OCI-M1 (cell line): ENCODE measurements at places on chromosomes 16 and 17.
A peak's percentile ranks its signal among the peaks of the same experiment; 100 is the strongest.

DNA sequence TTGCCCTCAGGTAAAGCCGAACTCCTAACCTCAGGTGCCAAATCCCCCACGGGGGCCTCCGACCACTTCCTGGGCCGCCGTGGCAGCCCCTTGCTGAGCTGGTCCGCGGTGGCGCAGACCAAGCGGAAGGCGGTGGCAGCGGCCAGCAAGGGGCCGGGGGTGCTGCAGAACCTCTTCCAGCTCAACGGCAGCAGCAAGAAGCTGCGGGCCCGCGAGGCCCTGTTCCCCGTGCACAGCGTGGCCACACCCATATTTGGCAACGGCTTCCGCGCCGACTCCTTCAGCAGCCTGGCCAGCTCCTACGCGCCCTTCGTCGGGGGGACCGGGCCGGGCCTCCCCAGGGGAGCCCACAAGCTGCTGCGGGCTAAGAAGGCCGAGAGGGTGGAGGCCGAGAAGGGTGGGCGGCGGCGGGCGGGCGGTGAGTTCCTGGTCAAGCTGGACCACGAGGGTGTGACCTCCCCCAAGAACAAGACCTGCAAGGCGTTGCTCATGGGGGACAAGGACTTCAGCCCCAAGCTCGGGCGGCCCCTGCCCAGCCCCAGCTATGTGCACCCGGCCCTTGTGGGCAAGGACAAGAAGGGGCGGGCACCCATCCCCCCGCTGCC, 51.6 kb downstream of the ACTG1 start:
- DNase-seq = no peak

GRCh38 chr17:73400915-73401545, 89.2 kb upstream of the CDC42EP4 start:
- DNase-seq = no peak

GRCh38 chr17:20156196-20157000, 147.2 kb downstream of the SPECC1 start:
- peak; percentile 58 for DNase-seq

- no peak for DNase-seq
These were observed 255.4 kb downstream of the IRX3 start for GRCh38 chr16:54031107-54031760.

- DNase-seq = peak; percentile 78
These were observed 2.1 kb downstream of the P2RX5 start for GRCh38 chr17:3693829-3694231.

- no peak for DNase-seq
These were observed 405.6 kb downstream of the WWOX start for GRCh38 chr16:78505036-78505435.

- no peak for DNase-seq
These were observed 20.7 kb upstream of the MNT start for GRCh38 chr17:2421315-2422147.

- peak; percentile 95 for DNase-seq
These were observed at the start of gene APOBR for GRCh38 chr16:28494121-28494851. APOBR (plus strand) TSS chr16:28494643; CDS start chr16:28494682, 39 bp downstream.

- DNase-seq = peak; percentile 97
These were observed 862 bp downstream of the ZNF232 start for GRCh38 chr17:5110816-5111215.

DNA sequence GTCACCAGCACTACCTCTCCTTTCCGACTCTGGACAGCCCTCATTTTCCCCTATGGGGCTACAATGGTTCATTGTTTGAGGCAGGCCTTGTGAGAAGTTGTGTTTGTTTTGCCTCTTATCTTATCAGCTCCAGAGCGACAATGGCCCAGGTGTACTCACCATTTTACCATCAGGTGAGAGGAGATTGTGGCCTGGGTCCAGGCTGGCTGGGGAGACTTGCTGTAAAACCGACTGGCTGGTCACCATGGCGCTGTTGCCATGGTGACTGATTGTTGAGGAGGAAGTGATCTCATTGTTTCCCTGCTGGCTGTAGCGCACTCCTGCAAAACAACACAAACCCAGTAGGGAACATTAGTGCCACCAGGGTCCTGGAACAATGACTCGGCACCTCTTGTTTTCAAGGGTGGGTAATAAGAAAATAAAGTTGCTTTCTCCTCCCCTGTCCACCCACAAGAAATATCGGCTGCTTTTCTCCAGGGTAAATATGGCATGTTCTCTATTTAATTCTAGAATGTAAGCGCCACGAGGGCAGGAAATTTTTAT, 34.4 kb downstream of the HNF1B start:
- DNase-seq = peak; percentile 52

DNA sequence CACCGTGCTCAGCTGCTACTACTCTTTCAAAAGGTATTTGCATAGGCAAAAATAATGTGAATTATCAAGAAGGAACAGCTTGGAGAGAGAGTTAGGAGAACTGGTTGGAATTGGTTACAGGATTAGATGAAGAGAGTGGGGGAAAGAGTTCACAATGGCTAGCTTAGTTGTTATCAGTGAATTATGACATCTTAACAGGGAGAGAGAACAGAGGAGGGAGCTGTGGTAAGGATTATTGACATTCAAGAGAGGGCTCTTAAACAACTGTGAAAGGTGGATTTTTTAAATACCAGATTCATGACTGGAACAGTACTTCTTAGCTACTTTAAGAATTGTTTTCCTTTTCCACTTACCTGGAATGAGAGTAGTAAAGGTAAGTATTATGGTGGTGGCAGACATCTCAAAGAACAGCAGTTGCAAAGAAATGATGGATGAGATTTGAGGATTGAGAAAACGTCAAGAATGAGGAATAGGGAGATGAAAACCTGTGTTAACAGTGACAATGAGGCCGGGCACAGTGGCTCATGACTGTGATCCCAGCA, 43.9 kb upstream of the SLC5A11 start:
- no peak for DNase-seq

- DNase-seq = no peak
These were observed 43.1 kb upstream of the CBLN1 start for GRCh38 chr16:49324703-49325102.

DNA sequence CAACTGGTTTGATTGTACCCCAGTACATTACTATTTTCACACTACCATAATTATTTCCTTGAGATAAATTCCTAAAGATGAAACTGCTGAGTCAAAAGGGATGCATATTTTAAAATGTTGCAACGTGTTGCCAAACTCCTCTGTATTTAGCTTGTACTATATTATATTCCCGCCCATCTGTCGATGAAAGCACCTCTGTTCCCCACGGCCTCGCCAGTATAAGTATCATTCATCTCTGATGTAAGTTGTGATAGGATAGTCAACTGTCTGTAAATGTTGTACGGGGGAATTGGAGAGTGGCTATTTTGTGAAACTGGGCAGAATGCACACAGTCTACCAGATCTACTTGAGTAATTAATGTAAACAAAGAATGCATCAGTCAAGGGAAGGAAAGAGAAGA, 47.7 kb upstream of the TNRC6A start:
- DNase-seq = no peak

DNA sequence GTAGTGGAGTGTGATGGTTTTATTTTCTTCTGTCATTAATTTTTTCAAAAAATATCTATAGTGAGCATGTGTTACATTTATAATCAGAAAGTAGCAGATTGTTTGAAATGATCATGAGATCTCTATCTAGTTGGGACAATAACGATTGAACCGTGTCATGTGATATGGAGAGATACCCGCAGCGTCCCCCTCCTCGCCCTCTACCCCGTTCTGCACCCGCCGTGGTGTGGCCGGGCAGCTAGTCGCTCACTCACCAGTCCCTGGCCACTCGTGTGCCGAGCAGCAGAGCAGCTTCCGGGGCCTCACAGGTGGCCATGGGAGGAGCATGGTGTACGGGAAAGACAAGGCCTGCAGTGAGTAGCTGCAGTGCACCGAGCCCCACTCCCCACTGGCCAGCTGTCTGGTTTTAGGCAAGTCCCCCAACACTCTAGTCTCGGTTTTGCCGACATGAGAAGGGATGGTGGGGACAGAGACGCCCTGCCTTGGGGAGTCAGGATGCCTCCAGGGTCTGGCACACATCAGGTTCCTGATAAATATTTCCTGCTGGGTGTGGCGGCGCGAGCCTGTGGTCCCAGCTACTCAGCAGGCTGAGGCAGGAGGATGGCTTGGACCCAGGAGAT, 15.3 kb downstream of the MLYCD start:
- no peak for DNase-seq

DNA sequence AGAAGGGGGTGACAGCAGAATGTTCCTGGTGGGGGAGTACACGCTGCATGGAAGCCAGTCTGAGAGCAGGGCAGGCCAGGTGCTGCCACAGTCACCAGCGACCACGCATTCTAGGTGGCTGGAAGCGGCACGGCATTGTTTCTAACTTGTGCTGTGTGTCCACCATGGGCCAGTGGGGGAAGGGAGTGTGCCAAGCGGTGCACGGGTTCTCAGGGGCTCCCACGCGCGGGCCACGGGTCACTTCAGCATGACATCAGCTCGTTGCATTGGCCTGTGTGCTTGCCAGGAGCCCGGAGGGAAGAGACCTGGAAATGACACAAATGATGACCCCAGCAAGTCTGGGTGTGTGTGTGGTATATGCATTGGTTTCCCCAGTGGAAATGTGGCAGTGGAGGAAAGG, 164.9 kb upstream of the PLCG2 start:
- DNase-seq = no peak

GRCh38 chr17:67801626-67802175, 23.6 kb upstream of the BPTF start:
- DNase-seq = no peak

DNA sequence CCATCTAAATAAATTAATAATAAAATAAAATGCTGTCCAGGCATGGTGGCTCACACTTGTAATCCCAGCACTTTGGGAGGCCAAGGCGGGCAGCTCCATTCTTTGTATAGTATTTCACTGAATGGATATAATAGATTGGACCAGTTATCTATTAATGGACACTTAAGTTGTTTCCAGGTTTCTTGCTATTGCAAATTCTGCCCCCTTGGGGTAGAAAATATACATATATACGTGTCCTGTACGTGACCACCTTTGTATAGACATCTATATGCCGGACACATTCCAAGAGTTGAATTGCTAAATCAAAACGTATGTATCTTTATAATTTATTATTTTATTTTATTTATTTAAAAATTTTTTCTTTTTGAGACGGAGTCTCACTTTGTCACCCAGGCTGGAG, 3.9 kb upstream of the EXOC7 start:
- peak; percentile 18 for DNase-seq

- DNase-seq = no peak
These were observed 364.0 kb downstream of the NPIPA8 start for GRCh38 chr16:17972460-17972943.

- no peak for DNase-seq
These were observed 50.0 kb downstream of the PLD6 start for GRCh38 chr17:17156107-17156506.
